ENCODE measurements at places on chromosomes 7 and 10. TPM values are rescaled to one million over a fixed set of nuclear protein-coding genes. Genes with fewer than 3 reads are reported as not detected.

- no peak for DNase-seq
Observed at GRCh38 chr7:130515315-130516040, 23.6 kb downstream of the MEST start.

DNA sequence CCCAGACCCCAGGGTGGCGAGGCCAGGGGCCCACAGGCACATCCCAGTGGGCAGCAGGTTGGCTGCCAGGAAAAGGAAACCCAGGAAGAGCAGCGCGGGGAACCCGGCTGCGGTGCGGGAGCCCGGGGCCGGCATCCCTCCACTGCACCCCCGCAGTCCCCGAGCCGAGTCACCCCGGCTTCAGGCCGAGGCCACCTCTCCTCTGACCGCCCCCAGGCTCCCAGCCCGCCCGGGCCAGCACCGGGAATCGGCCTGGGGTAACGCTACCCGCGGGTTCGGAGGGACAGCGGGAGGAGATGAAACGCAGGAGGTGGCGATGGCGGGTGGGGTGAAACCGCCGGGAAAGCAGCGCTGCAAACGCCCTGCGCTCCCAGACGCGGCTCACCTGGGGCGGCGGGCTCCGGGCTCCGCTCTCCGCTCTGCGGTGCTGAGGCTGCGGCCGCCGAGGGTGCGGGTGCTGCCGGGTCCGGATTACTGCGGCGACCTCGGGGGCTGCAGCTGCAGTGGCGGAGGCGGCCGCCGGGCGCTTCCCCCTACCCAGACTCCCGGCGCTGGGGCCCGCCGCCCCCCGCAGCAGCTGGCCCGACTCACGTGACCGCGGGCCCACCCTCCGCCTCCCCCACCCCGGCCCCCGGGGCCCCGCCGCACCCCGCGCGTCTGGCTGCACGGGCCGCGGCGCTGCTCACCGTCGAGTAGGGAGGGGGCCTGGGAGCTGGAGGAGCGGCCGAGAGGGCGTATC is at the start of gene SCRN1:
TSS of gene SCRN1 (minus strand) at position 545 of the 739 bp plus-strand sequence. CDS start 20,734 bp downstream, outside the sequence.
- peak; percentile 84 for DNase-seq

- no peak for DNase-seq
Observed at GRCh38 chr7:22913158-22913557, 90.5 kb upstream of the TOMM7 start.

DNA sequence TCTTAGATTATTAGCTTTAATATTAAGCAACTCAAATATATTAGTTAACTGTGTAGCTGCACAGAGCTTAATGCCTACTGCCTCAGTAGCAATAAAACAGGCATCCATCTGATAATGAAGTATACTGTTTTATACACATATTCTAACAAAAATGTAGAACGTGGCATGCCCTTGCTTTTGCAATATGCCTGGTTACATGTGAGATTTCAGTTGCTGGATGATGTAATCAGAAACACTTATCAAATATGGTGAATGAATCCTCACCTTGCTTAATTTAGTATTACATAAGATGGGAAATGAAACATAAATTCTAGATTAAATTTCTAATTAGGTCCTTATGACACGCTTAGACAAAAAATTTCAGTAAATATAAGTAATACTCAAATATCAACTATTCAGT is 8.0 kb downstream of the DNAJC1 start:
- DNase-seq, result no peak

DNA sequence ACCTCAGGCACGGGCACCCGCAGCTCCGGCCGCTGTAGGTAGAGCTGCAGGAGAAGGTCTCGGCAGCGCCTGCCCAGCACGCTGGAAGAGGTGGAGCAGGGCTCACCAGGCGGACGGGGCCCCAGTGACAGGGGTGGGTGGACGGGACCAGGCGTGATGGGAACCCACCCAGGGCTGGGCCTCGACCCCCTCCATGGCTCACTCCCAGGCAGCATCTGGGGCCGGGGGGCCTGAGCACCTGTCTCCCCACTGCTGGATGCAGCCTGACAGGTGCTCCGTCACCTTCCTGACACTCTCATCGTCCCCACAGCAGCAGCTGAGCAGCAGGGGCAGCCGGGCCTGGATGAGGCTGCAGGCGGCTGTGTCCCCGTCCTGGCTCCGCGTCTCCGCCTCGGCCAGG is 16.7 kb upstream of the MICALL2 start:
- DNase-seq, result no peak

DNA sequence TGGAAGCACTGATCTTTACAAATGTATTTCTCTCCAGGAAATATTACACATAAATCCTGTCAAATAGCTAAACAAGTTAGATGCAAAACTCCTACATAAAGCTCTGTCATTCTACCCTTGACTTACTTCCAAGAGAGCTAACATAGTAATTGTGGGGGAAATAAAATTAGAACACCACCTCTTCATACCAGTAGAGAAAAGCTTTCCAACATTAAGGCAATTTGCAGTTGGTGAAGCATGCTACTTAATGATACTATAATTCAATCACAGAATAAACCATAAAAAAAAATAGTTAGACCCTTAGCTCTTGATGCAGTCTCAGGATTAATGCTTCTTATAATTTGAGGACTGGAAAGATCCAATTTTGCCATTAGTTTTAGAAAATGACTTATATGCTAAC is 35.2 kb downstream of the SEMA3A start:
- no peak for DNase-seq

DNA sequence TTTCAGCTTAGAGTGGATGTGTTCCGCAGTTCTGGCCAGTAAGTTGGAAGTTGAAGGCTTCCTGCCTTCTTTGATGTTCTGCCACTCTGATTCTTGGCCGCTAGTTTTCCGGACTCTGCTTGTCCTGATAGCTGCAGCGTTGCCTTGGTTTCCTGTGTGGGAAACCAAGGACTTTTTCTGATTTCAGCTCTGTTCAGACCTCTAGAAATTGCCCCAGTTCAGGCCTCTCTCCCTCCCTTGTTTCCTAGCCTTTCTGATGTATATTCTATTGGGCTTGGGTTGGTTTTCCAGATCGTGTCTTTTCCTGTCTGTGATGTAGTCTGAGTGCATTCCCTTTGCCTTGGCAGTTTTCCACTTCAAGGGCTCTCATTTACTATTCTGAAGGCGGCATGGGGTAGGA is 318.7 kb downstream of the BBS9 start:
- no peak for DNase-seq

DNA sequence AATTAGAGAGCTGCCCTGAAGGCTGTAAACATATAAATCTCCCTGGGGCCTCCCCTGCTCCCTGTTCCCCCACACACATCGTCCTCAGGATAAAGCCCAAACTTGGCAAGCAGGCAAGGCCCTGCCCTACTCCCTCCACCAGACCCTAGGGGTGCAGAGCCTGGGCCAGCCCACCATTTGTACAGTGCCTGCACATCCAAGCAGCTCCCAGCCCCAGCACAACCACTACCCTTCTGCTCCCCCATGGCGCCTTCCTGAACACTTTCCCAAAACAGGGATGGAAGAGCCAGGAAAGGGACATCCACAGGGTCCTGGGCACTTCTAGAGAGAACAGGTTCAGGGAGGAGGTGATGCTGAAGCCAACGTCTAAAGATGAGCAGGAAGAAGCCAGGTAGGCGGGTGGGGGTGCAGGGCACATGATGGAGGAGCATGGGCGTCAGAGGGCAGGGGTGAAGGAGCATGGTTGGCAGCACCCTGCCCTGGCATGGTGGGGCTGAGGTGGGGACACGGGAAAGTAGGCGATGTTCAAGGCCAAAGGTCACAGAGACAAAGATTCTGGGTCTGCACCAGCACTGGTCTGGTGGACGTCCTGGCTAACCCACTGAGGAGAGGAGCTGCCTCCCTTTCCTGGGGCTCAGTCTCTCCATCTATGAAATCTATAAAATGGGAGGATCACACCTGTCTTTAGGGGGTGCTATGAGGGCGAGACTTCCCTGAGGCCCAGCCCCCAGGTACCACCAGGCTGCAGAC is 140.6 kb downstream of the ARHGAP22 start:
- DNase-seq, result no peak

DNA sequence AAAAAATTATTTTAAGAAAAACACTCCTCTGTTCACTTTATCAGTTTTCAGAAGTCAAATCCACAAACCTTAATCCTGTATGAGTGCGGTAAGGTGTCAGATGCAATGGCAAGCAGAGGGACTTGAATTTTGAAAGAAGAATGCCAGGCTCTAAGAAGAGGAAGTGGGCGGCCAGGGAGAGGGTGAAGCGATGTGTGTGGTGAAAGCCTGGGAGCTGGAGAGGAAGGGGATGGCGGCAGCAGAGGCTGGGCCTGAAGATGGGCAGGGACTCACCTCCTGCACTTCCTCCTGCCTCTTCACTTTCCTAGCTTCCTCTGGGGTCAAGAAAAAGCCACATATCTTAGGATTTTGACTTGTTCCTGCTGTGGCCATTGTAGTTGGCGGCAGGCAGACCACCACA is 609.6 kb downstream of the PARD3 start:
- no peak for DNase-seq

DNA sequence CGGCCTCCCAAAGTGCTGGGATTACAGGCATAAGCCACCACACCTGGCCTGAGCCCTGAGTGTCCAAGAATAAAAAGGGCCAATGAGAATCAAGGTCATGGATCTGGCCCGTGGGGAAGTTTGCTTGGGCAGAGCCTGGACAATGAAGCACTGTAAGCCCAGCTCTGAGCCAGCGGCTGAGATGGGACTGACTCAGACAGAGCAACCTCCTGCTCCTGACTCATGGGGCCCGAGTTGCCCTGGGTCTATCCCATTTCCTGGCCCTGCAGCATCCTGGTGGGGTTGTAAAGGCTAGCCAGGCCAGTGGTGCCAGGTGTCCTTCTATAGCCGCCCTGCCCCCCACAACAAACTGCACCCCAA is 5.2 kb upstream of the MYH16 start:
- no peak for DNase-seq

DNA sequence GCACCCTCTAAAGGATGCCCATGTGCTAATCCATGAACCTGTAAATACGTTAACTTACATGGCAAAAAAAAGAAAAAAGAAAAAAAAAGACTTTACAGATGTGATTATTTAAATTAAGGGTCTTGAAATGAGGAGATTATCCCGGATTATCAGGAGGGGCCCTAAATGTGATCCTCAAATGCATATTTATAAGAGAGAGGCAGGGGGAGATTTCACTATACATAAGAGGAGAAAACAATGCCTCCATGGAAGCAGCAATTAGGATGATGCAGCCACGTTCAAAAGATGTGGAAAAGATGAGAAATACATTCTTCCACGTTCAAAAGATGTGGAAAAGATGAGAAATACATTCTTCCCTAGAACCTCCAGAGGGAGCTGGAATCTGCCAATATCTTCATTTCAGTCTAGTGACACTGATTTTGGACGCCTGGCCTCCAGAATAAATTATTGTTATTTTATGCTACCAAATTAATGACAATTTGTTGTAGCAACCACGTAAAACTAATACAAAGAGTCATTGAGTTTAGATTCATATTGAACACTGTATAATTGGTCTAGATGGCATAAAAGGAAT is 328.4 kb upstream of the GNAI1 start:
- DNase-seq, result no peak

GRCh38 chr7:144907577-144907976 is 71.7 kb upstream of the TPK1 start:
- DNase-seq, result no peak

GRCh38 chr10:114174695-114175188 is 739 bp upstream of the CCDC186 start:
- no peak for DNase-seq

DNA sequence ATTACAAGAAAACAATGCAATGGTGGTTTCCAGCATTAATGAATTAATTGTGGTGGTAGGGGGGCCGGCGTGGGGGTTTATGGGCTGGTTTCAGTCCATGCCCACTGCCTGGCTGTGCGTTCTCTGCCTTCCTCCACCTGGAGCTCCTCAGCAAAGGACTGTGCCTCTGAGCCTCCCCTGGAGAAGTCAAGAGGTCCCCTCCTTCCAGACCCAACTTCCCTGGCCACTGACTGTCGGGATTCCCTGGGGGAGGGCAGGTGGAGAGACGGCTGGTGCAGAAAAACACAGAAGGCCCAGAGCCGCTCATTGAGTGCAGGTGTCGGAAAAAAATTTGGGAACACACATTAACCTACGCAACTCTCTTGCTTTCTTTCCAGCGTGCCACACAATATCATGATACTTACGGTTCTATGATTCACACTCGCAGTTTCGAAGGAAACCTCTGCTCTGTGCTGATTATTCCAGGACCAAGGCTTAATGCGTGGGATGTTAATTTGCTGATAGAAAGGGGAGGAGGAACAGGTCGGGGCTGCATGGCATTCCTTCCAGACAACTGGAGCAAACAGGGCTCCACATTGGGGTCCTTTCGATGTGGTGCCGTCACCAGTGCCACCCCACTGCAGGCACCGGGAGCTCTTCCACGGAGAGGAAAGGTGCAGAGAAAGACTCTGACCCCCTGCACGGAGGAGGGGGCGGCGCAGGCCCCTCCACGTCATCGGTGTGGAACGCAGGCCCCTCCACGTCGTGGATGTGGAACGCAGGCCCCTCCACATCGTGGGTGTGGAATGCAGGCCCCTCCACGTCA is 506.7 kb downstream of the DNAJB6 start:
- no peak for DNase-seq

IGF2BP3 gene
- polyA plus RNA-seq, result 3.4 TPM

TMEM130 gene
- polyA plus RNA-seq, result 0.23 TPM

PCGF6 gene
- 12.6 TPM for polyA plus RNA-seq

Measured in thymus (tissue), 14 donors.